ENCODE measurements at places on chromosomes 1 and 21.
A peak's percentile ranks its signal among the peaks of the same experiment; 100 is the strongest.

GRCh38 chr1:189609167-189609566, 868.5 kb downstream of the BRINP3 start:
- no peak for DNase-seq

GRCh38 chr1:29641921-29642320, 405.6 kb downstream of the PTPRU start:
- DNase-seq: no peak

GRCh38 chr1:203703586-203703985, 61.4 kb upstream of the LAX1 start:
- no peak for DNase-seq

GRCh38 chr21:26810676-26811415, 34.4 kb downstream of the ADAMTS1 start:
- DNase-seq: no peak

DNA sequence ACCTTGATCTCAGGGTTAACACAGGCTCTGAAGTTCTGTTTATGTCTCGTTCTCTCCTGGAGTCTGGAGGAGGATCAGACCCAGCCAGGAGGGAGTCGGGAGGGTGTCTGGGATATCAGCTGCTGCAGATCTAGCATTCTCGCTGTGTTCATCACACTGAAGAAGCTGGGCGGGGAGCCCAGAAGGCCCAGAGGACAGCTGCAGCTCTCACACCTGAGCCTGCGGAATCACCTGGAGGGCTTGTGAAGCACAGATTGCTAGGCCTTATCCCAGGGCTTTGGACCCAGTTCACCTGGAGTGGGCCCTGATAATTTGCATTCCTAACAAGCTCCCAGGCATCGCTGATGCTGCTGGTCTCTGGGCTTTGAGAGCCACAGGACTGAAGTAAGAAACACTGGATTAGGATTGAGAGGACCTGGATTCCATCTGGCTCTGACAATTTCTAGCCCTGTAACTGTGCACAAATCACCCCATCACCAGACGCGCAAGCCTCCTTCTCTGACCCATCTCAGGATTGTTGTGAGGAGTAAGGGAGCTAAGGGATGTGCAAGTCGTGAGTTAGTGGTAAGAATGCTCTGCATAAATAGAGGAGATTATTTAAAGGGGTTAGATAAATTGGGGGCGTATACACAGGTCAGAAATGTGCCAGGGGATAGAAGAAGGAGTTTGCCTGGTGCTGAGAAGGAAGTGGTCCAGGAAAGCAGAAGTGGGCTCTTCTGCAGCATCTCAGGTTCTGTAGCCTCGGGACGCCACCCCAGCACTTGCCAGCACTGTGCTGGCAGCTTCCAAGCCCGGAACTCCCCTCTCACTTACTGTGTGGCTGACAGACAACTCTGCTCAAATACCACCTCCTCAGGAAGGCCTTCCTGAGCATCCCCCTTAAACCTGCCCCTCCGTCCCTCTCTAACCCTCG, 19.1 kb downstream of the ABCA4 start:
- no peak for DNase-seq

DNA sequence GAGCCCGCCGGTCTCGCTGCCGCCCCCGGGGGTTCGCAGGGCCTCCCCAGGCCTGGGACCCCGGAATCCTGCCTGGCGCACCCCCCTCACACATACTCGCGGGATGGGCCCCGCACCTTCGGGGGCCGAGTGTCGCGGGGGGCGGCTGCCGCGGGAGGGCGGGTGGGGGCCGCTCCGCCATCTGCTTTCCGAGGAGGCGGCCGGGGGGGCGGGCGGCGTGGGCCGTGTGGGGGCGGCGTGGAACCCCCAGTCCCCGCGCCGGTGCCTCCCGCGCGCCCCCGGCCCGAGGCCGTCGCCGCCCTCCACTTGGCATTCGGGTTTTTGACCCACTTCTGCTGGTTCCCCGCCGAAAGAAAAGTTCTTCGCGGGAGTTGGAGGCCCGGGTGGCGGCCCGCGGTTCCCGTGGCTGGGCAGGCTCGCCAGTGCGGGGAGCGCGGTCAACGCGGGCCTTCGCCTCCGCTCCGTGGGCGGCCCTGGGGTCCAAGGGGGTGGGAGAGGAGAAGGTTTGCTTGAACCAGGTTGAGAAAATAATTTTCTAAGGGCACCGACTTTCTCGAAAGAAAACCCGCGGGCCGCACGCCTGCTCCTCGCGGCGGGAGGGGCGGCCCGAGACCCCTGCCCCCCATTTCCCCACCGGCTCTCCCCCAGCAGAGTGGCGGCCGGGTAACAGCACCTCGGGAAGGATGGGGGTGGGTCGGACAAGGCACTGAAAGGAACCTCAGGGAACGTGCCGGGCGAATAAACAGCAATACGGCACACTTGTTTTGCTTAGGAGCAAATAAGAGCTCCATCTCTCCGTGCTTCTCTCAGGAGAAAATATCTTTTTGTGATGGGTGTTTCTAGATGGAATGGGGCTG, 1.6 kb downstream of the PHF13 start:
- DNase-seq: no peak

GRCh38 chr1:243287652-243288051, 31.8 kb downstream of the SDCCAG8 start:
- no peak for DNase-seq

DNA sequence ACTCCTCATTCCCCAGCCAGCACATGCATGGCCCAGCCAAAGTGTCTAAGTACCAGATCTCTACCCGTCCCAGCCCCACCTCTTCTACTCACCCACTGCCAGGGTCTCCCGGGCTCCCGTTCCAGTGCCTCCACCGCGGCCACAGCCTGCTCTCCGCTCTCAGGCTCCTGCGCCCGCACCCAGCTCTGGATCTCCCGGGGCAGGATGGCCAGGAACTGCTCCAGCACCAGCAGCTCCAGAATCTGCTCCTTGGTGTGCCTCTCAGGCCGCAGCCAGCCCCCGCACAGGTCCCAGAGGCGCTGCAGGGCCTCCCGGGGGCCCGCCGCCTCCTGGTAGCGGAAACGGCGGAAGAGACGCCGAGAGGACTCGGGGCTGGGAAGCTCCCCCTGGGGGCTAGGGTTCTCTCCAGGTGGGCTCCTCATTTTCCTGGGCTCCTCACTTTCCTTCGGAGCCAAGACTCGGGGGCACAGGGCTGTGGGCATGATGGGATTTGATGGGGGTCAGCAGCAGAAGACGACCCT, 2.5 kb downstream of the ZNF496 start:
- no peak for DNase-seq

DNA sequence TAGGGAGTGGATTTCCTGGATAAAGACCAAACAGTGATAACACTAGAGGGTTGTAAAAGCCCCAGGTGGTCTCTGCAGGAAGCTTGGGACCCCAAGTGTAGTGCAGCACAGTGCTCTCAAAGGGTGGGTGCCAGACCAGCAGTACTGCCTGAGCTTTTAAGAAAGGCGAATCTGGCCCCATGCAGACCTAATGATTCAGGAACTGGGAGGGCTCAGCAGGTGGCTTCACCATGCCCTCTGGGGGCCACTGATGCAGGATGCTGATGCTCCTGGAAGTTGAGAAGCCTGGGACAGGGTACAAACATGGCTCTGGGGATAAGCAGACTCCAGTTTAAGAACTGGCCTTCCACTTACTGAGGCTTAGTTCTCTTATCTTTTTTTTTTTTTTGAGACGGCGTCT, 29.1 kb upstream of the NEK2 start:
- DNase-seq: peak; percentile 3

- DNase-seq: no peak
These were observed 861 bp upstream of the DRAXIN start for GRCh38 chr1:11690397-11691301.

- no peak for DNase-seq
These were observed 1.1 kb upstream of the ESPN start for GRCh38 chr1:6423321-6423999.

DNA sequence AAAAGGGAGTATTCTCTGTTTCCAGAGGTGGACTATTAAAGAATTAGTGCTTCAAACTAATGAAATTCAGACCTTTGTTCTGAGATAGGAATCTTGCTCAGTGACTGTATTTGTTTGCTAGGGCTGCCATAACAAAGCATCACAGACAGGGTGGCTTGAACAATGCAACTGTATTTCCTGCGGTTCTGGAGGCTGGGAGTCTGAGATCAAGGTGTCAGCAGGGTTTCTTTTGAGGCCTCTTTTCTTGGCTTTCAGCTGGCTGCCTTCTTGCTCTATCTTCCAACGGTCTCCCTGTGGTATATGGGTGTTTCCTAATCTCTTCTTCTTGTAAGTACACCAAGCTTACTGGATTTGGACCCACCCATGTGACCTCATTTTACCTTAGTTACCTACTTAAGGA, 264.6 kb upstream of the PROX1 start:
- no peak for DNase-seq

GRCh38 chr1:31441558-31441957, 28.5 kb downstream of the SERINC2 start:
- DNase-seq: no peak

GRCh38 chr1:86018283-86018923, 138.2 kb downstream of the COL24A1 start:
- DNase-seq: peak; percentile 1

DNA sequence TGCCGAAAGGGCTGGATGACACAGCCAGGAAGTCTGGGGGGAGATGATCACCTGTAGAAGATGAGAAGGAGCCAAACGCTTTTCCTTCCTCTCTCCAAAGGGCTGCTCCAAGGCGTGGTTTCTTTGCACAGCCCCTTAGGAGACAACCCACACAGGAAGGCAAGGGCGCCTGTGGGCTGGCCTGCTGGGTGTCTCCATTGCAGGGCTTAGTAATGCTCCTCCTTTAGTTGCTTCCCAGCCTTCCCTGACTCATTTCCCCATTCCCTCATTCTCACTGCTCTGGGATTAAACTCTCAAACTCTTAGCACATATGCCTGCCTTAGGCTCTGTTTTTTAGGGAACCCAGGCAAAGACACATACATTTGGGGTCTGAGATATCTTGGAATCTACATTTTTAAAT, 1.7 kb upstream of the CLCA1 start:
- no peak for DNase-seq

- no peak for DNase-seq
These were observed 1.5 kb downstream of the GSTM2 start for GRCh38 chr1:109669246-109669948.

- no peak for DNase-seq
These were observed 141.8 kb upstream of the ZRANB2 start for GRCh38 chr1:71222668-71223067.

GRCh38 chr1:109948285-109948630, 36.3 kb upstream of the AHCYL1 start:
- DNase-seq: no peak

DNA sequence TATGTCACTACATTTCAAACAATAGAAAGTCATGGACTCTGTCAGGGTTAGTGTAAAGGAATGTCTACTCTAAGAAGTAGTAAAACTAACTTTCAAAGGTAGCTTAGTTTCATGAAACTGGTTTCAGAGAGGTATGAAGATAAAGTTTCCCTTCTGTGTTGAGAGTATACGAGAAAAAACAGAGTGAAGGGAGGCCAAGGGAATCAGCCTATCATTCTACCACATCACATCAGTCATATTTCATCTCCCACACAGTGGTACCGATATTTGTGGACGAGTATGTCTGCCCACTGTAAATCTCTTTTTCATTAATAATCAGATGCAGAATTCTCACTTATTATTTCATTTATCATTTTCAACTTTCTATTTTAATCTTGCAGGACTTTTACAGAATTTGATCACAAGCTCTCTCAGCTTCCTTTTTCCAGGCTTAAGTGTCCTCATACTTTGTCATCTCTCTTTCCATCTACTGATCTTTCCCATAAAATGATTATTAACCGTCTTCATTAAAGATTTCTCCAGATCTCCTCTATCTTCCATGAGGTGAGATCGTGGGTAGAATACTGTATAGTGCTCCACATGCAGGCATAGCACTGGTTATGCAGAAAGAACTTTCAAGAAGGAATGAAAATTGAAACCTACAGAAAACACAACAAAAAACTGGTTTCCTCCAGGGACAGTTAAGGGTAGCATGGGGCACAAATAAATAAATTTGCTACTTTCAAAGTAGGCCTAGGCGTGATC, 11.5 kb upstream of the IFI16 start:
- DNase-seq: no peak

- DNase-seq: no peak
These were observed 24.2 kb upstream of the HSD3B1 start for GRCh38 chr1:119482517-119483425.

GRCh38 chr1:1149416-1149815, 24.3 kb upstream of the TTLL10 start:
- no peak for DNase-seq
